Fibroblast of skin of back (primary cell): ENCODE measurements at places on chromosomes 3 and 15.

GRCh38 chr3:101478980-101479379 is 34.0 kb downstream of the SENP7 start:
- DNase-seq: no peak

- no peak for DNase-seq
Measured at GRCh38 chr3:22475665-22476240, 724.7 kb upstream of the ZNF385D start.

DNA sequence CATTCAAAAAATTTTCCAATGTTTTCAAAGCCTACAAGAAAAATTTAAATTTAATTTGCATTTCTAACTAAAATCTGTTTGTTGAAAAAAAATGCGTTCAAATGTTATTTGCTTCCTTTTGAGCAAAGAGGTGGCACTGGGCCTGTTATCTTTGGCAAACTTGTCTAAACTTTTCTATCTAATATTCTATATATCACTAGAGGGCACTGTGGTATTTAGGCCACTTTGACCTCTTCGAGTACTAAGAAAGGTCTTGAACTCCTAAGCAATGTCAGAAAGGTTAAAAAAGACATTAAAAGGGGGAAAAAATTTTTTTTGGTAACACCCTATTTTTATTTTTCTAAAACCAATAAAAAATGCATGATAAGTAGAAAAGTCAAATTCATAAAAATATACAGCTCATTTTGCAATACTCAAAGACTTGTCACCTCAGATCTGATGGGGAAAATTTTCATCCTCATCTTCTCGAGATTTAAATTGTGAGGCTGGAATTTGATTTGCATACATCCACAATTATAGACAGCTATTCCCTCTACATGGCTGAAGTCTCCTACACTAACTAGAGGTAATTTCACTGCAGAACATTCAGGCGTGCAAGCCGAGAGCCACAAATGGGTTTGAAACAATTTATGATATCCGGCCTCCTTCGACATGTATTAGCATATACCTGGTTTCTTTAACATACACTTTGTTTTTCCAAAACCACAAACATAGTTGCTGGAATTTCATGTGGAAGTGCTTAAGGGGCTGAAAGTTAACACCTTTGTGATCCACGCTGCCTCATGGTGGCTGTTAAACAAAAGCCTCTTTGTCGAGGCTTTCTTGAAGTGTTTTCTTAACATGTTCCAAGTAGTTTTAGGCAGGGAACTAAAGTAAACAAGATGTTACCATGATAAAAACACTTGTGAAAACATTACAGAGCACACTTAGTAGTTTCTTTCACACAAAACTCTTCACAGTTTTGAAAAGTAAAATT is 576.4 kb downstream of the FOXP1 start:
- DNase-seq: no peak

GRCh38 chr3:108847187-108847586 is 24.6 kb downstream of the TRAT1 start:
- DNase-seq: no peak

- peak; percentile 11 for DNase-seq
Measured at GRCh38 chr3:136545664-136546268, 206.4 kb downstream of the STAG1 start.

GRCh38 chr3:108137460-108137814 is 46.6 kb upstream of the CD47 start:
- DNase-seq: no peak

GRCh38 chr15:62142736-62143135 is 22.3 kb downstream of the C2CD4B start:
- no peak for DNase-seq

DNA sequence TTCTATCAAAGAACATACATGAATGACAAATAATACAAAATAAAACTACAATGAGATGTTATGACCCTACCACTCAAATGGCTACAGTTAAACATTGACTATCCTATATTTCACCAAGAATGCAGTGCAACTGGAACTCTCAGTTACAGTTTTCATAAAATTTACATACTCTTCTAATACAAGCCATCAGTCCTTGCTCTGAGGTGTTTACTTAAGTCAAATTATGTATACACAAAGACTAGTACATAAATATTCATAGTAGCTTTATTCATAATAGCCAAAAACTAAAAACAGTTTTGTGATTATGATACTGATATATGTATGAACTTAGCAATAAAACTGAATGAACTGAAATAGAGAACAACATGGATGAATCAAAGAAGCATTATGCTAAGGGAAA is 19.2 kb downstream of the MLF1 start:
- DNase-seq: no peak

DNA sequence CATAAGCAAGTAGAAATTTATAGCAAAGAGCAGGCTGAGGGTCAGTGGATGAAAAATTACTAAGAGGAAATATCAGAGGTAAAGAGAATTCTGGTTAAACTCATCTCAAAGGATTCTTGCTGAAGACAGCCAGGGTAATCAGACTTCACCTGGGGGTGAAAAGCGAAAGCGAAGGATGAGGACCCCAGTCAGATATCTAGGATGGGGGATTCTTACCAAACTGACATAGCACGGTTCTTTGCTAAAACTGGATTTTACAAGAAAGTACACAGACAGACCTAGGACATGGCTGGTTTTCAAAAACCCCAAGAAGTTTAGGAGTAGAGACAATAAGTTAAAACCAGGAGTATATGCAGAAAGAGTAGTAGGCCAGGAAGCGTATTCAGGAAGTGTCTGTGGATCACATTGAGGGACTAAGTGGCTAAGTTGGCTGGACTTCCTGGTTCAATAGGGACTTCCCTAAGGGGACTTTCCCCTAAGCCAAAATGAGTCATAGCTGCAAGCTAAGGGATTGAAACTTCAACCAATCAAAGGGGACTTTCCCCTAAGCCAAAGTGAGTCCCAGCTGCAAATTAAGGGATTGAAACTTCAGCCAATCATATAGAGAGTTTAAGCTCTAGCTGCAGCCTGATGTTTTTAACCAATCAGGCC is 2.4 kb upstream of the CFAP91 start:
- DNase-seq: peak; percentile 46

GRCh38 chr3:30614943-30615342 is 8.5 kb downstream of the TGFBR2 start:
- no peak for DNase-seq

DNA sequence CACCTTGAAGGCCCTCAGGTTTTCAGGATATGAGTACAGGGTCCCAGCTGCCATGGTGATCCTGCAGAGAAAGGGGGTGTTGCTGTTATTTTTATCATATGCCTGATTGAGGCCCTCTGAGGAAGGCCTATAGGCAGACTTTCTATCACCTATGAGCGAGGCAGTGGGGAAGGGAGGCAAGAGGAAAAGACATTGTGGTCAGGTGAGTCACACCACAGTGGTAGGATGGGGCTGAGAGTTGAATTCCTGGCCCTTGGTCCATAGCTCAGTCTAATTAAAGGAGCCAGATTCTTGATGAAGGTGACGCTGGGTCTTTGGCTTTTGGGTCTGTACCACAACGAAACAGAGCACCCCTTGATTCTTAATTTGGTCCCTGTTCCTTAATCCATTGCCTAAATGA is 72.7 kb downstream of the ZNF621 start:
- peak; percentile 10 for DNase-seq

DNA sequence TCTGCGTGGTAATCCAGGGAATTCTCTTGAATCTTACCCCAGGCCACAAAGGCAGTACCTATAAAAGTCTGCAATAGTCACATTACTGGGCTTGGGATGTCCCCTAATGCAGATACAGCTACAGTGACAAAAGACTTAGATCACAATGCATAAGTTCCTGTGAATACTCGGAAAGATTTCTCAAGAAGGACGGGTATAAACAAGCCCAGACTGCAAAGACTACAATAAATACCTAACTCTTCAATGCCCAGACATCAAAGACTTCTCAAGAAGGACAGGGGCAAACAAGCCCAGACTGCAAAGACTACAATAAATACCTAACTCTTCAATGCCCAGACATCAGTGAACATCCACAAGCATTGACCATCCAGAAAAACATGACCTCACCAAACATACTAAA is 50.9 kb downstream of the NUDT16 start:
- DNase-seq: no peak

GRCh38 chr3:132789959-132790358 is 67.8 kb upstream of the NPHP3 start:
- no peak for DNase-seq

DNA sequence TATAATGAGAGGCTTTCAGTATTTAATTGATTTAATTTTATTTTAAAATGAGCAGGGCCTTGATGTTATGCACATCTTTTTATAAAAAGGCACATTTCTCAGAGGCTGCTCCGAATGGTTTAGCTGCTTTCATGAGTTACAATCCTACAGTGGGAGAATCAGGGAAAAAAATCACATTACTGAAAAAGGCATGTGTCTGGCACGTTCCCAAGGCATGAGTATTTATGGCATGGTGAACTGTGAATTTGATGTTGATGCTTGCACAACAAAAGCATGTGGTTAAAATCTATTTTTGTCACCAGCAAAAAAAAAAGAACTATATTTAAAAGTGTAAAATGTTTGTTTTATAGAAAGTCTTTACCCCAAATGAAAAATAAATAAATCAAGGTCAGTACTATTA is 485.2 kb upstream of the ROBO2 start:
- DNase-seq: peak; percentile 87

- DNase-seq: no peak
Measured at GRCh38 chr3:70565861-70566260, 253.4 kb upstream of the MDFIC2 start.

- no peak for DNase-seq
Measured at GRCh38 chr3:143820466-143821221, 27.6 kb downstream of the SLC9A9 start.

DNA sequence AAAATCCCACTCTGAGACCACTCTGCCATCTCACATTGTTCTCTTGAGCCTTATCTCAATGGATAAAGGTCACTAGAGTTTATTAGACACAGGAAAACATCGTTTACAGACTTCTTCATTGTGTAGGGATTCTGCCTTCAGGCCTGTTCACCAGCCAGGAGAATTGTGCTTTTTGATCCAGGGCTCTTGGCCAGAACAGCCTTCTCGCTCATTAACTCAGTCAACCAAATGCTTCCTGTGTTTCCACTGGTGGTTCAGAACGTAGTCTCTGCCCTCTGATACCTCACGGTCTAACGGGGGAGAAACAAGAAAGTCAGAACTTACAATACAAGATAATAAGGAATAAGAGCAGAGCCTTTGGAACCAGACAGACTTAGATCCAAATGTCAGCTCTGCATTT is 54.2 kb upstream of the TSEN2 start:
- DNase-seq: no peak

GRCh38 chr3:71591101-71591500 is 7.6 kb upstream of the FOXP1 start:
- DNase-seq: no peak

DNA sequence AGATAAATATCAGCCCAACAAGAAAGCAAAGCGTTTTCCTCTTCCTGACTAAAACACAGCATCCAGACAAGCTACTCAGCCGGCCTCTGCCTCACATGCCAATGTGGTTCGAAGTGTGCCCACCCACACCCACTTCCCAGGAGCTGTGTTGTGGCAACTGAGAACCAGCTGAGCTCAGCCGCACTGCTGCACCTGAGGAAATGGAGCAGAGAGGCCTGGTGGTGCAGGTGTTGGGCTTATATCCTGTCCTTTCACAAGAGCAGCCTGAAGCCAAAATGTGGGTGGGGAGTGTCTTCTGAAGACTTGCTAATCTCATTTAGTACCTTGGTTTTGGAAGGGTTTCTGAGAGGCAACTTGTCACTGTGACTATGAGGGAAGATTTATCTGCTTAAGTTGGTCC is 23.0 kb upstream of the RETNLB start:
- DNase-seq: no peak
